ENCODE measurements at places on chromosomes 7 and 10.

- no peak for DNase-seq
These were observed 529.9 kb downstream of the XPNPEP1 start for GRCh38 chr10:109393425-109393824.

- DNase-seq, result no peak
These were observed 20.7 kb downstream of the PDGFA start for GRCh38 chr7:498678-499641.

GRCh38 chr7:113891828-113892227, 27.0 kb downstream of the PPP1R3A start:
- DNase-seq, result no peak

DNA sequence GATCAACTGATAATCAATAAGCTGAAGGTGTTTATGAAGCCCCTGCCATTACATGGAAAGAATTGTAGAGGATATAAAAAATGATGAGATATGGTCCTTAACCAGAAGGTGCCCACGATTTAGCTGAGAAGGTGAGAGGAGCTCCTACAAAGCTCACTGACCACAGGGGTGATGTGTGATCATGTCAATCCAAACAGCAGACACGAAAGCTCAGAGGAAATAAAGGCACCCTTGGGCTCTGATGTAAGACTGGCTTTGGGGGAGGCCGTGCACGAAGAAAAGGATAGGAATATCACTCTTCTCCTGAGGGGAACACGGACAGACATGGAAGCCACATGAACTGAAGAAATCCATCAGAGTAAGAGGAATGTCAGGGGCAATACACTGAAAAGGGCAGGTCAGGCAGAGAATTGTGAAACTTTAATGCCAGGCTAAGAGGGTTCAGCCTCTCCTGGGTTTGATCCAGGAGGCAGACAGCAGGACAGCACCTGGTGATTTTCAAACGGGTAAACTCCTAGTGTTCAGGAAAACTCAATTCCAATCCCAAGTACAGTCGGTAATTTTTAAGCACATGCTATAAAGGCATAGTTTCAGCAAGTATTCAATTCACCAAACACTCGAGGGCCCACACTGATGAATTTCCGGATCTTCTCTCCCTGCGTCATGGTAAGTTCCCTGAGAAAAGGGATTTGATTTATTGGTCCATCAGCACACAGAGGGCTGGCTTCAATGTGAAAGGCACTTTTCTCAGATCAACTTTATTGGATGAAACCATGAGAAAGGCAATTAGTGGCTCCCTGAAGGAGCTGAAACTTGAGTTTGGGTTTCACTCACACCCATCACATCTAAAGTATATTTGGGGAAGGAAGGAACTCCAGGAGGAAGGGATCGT, 163.8 kb downstream of the PRPF18 start:
- no peak for DNase-seq

DNA sequence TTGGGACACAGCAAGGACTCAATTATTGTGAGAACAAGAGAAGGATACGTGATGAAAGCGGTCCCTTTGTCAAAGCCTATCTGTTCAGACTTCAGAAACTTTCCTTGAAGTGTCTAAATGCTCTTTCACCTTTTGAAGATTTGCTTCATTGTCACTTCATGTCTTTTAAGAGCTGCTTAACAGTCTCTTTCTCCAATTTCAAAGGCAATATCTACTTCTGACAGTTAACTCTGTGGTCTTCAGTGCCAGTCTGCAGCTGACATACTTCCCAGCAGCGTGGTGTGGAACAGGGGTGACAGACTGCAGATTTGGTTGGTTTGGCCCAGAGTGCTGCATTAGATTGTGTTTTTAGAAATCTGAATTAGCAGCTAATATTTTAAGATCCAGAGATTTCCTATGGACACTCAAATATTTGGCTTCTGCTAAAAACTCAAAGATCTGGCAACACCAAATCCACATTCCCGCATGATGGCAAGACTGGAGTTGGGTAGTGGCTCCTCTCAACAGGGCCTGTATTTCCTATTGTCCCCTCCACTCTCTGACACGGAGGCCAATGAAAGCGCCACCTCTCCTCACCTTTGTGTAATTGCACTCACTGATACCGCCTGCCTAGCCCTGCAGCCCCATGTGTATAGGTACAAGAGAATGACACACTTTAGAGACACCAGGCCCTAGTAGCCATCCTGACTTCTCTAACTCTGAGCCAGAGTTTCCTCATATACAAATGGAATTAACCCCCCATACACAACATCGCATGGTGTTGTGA, 11.5 kb downstream of the SCRN1 start:
- DNase-seq, result no peak

DNA sequence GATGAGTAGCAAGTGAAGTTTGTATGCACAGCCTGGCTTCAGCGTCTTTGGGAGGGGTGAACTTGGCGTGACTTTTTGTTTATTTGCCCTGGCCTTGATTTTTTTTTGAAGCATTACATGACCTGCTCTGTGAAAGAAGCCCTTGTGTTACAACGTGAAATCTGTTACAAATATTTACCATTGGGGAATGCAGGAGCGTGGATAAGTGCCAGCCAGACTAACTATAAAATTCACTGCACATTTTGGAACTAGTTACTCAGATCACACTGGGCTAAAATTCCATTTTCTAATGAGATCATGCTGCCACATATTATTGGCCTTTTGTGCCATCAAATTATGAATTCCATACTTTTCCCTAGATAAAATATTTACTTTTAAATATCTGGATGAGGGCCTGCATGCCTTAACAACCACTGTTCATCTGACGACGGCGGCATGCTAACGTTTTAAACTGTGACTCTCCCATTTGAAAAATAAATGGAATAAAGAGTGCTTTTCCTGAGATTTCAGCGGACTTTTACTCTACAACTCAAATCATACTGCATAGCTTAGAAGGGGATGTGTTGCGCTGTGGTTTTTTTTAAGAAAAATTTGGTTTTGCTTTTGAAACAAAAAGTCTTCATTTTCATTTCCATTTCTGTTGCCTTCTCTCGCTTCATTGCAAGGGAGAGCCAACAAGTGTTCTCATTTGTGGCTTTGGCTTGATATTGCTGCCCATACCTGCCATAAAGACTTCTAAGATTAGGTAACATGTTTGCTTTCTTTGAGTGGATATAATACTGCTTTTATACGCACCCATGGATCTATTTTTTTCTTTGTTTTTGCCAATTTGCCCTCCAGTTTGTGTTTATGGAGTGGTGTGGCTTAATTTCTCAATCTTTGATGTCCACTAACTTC, 352.2 kb downstream of the TFEC start:
- DNase-seq, result no peak

DNA sequence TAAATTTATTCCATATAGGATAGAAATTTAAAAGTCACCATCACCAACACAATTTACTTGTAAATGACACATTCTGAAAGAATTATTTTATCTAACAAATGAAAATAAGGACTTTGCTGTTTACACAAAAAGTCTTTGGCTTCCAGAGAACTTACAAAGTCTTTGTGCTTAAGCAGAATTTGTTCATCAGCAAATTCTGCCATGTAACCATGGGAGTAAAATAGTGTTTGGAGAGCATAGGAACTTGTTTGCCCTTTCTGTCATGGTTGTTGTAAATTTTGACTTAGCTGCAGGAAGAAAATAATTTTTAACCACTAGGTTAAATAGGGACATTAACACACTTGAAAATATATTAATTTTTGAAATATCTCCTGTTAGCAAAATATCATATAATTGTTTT, 15.2 kb downstream of the FGL2 start:
- DNase-seq, result no peak

DNA sequence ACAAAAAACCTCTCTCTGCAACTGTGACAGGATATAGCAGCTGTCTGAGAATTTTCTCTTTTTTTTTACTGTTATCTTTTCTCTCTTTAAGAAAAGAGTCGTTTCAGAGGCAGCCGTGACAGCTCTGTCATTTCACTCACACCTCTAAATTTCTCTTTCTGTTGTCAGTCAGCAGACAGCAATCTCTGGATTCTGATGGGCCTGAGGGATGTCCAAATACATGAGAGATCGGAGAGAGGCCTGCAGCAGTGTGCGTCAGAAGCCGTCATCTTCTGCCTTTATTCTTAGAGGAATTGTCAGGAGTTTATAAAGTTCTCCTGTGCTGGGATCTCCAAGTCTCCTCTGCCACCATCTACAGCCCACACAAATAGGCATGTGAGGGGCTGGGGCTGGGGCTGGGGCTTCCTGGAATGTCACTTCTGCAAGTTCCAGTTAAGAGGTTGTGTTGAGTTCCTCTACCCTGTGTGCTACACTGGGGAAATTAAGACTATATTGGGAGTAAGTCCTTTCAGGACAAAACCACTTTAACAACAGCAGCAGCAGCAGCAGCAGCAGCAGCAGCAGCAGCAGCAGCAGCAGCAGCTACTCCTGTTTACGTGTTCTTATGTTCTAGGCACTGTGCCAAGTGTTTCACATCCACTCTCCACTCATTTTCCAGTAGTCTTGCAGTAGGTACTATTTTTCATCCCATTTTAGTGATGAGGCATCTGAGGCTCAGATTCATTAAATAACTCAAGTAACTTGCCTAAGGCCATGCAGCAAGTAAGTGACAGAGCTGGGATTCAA, 541.3 kb downstream of the LRMDA start:
- no peak for DNase-seq

DNA sequence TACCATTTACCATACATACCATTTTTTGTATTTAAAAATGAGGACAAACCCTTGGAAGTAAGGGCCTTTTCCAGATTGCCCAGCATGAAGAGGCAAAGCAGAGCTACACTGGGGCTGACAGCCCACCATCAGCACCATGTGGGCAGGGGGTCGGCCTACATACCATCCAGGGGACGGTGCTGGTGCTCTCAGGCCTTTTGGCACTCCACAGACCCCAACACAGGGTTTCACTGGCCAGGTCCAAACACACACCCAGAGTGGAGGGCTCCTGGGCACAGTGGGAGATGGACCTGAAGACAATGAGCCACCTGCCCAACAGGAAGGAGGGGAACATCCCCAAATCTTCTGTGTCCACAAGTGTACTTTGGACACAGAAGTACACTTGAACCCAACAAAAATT, 69.2 kb upstream of the CAMK2B start:
- DNase-seq, result no peak

DNA sequence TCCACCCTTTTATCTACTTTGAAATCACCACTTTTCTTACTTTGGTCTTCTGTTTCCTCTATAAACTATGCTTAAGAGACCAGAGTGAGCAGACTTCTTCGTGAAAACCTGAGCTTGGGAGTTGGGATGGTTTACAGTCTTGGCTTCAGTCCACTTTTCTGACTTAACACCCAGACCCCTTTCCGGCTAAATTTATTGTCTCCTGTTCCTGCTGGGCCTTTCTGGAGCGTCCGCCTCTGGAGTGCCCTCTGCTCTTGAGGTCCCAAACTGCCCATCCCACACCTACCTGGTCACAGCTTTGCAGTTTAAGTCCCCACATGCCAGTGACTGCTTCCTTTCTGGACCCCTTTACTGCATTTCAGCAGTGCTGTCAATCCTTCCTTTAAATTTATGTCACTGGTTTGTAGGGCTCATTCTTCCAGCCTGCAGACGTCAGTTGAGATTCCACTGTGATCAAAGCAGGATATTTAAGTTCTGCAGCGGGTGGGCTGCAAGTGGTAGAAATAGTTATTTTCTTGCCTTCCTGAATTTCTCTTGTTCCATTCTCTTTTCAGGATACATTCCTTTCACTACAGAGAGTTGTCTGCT, 80.3 kb downstream of the KAT6B start:
- no peak for DNase-seq

DNA sequence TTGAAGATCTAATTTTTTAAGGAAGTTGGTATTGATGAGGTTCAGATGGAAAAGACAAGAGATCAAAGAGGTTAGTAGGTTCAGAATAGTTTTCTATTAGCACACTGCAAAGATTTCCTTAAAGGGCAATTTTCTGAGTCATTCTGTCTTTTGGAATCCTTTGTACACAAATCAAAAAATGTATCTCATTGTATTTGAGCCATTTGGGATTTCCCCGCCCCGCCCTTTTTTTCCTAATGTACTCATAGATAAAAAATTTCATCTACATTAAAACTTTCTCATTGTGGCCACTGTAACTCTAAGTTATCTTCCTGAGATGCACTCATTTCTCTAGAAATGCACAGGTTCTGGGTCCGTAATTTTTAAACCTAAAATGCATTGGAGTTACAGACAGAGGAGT, 12.1 kb downstream of the GIMAP6 start:
- DNase-seq, result no peak

- DNase-seq, result no peak
These were observed 32.7 kb downstream of the FANK1 start for GRCh38 chr10:125928928-125929585.

DNA sequence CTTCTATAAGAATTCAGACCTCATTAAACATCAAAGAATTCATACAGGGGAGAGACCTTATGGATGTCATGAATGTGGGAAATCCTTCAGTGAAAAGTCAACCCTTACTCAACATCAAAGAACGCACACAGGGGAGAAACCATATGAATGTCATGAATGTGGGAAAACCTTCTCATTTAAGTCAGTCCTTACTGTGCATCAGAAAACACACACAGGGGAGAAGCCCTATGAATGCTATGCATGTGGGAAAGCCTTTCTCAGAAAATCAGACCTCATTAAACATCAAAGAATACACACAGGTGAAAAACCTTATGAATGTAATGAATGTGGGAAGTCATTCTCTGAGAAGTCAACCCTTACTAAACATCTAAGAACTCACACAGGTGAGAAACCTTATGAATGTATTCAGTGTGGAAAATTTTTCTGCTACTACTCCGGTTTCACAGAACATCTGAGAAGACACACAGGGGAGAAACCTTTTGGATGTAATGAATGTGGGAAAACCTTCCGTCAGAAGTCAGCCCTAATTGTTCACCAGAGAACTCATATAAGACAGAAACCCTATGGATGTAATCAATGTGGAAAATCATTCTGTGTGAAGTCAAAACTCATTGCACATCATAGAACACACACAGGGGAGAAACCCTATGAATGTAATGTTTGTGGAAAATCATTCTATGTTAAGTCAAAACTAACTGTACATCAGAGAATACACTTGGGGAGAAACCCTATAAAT, 24.1 kb downstream of the ZNF37A start:
- no peak for DNase-seq

DNA sequence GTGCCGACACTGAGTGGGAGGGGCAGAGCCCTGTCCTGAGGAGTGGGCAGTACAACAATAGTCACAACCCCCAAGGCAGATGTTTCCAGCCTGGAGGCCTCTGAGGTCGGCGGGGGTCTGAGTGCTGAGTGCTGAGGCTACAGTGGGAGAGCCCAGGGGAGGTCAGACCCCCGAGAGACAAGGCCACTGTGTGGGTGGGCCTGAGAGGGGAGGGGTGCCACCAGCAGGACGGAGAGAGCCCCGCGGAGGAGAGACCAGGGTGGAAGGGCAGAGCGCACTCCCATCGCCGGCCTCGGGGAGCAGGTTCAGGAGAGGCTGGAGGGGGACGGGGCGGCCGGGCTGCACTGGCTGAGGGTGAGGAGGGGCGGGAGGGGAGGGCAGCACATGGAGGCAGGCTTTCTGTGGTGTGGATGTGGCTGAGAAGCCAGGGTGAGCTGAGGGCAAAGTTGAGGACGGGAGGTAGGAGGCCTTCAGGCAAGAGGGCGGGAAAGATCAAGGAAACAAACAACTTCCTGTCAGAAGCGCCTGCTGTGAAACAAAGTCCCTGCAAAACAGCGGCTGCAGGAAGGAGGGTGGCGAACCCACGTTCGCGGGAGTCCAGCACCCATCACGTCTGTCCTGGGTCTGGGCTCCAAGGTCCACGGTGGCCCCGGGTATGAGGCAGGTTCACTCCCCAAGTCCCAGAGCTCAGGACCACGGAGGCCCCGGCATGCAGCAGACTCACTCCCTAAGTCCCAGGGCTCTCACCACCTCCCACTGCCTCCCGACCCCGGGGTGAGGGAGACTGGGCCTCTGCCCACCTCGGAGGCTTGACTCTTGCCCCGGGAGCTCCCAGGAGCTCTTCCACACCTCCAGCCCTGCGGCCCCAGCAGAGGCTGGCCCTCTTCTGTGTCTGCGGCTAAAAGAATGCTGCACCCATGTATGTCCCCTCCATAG, 76.8 kb upstream of the NKX6-2 start:
- DNase-seq, result no peak

Data from NCI-H2081 treated with DMSO at 0.1 percent for 48 hours (cell line).